NCI-H187 (cell line): ENCODE measurements at places on chromosomes 11 and 22.

DNA sequence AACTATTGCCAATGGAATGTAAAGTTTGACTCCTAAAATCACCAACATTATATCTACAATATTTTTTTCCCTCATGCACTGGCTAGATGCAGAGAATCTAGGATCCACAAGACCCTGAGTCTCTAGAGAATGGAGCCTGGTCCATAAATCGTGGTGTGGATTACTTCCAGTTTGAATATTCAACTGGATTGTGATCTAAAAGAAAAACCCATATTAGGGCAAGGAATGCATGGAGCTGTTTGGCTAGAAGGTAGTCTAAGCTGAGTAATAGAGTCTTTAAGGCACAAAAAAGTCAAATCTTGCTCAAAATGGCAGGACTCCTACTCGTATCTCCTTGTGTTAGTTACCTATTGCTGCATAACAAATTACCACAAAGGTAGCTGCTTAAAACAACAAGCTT lies 9.4 kb upstream of the MS4A5 start:
- DNase-seq, result no peak

DNA sequence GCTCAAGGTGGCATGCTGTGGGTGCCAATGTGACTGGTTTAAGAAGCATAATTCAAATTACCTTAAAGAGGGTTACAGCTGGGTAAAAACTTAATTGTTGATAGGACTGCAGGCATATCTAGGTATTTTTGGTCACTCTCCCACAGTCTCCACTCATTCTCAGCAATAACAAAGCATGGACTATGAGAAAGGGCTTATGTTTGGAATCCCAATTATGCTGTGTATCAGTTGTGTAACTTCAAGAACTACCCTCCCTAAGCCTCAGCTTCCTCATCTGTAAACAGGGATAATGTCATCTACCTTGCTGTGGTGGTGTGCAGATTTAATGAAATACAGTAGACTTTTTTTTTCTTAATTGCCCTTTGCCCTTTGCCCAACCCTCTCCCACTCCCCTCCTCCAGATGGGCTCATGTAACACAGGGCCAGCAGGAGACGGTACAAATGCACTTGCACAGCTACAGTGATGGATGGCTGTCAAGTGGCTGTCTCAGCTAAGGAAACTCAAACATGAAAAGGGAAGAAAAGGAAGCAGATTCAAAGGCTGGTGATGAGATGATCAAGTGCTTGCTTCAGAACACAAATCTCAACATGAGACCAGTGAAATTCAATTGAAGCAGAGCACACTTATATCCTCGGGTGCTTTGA lies 37.6 kb downstream of the MAP6 start:
- DNase-seq, result no peak

DNA sequence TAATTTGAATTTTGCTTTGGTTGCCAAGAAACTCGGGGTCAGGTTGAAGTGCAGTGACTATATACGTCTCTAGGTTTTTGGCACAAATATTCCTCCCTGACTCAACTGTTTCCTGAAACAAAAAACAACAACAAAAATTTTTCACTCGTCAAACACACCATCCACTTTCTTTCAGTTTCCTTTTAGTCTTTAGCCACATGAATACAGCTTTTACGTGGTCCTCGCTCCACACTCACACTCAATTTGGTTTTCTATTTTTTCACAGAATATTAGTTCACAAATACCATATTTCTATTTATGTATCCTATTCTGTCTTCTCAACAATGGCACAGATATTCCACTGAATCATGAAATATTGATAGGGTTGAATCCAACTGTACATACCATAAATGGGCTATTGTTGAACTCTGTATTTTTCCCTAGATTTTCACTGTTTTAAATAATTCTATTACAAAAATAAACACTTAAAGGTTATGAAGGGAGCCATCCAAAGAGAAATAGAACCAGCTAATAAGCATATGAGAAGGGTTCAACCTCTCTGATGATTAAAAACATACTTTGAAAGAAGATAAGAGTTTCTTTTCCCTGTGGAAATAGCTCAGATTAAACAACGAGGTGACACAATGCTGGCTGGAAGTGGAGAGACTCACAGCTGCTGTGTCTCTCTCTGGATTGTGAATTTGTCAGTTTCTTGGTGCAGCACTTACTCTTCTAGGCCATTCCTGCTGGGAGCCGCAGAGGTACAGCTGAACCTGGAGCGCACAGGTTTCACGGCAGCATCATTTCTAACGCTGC lies 5.1 kb upstream of the FBLN1 start:
- DNase-seq, result no peak

DNA sequence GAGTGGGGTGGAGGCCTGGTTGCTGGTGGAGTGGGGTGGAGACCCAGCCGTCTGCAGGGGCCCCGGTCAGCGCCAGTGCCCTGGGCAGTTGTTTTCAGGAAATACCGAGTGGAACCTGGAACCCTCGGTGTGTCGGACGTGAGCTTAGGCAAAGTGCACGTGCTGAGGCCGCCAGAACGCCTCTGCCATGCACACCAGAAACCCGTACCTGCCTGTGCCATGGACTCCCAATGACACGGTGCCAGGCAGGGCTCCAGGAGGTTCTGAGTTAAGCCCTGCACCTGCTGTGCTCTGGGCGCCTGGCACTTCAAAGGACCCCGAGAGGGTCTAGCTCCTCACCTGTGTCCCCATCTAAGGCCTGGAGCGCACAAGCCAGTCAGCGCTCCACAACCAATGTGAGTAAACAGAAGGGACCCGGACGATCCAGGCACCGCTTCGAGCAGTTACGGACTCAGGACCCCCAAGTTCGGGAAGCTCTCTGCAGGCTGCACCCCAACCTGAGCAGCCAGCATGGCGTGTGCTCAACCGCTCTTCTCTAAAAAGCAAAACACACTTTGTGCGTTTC lies 12.3 kb downstream of the TOLLIP start:
- no peak for DNase-seq

DNA sequence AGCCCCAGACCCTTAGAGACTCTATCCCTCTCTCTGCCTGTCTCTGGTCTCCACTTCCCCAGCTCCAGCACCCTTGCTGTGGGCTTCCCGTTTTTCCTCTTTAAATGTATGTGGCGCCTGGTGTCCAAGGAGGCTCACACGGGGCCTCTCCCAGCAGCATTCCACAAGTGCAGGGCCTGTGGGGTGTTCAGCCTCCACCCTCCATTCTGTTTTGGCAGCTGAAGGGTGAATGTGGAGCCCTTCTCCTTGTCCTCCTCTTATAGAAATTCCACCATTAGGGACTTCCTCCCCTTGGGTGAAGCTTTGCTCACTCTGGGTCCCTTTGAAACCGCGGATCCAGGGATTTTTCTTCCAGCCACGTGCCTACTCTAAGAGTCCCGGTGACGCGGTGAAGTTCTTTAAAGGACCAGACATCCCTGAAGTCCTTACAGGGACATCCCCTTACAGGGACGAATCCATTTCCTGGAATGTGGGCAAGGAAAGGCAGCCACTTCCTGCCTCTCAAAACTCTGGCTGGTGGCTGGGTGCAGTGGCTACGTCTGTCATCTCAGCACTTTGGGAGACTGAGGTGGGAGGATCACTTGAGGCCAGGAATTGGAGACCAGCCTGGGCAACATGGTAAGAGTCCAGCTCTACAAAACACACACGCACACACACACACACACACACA lies 1.6 kb upstream of the TSPAN18 start:
- no peak for DNase-seq

- DNase-seq, result peak; percentile 82
Observed at GRCh38 chr11:75388386-75389275, 10.7 kb upstream of the RPS3 start.

DNA sequence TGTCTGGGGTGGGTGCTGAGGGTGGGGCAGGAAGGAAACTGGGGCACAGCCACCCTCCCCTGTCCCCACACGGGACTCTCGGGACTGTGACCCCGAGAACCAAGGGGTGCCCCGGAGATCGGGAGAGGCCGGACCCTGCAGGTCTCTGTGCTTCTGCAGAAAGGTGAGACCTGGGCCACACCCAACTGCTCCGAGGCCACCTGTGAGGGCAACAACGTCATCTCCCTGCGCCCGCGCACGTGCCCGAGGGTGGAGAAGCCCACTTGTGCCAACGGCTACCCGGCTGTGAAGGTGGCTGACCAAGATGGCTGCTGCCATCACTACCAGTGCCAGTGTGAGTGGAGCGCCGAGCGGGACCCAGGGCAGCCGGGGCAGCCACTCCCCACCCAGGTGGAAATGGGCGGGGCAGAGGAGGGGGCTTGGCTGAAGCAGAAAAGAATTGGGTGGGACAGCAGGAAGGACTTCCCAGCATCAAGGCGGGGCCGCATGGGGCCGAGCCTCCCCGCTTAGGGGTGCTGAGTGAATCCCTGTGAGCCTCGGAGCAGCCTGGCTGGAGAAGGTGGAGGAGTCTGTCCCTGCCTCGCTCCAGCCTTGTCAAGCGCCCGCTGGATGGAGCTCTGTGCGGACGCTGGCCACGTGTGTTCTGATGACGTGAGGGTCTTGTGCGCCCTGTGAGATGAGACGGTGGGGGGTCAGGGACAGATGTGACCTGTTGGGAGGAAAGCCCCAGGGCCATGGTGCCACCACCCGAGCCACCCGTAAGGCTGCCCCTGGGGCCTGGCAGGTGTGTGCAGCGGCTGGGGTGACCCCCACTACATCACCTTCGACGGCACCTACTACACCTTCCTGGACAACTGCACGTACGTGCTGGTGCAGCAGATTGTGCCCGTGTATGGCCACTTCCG lies 29.3 kb upstream of the MUC5B start:
- DNase-seq, result no peak

GRCh38 chr11:70025308-70025707 lies 52.8 kb upstream of the ANO1 start:
- no peak for DNase-seq

DNA sequence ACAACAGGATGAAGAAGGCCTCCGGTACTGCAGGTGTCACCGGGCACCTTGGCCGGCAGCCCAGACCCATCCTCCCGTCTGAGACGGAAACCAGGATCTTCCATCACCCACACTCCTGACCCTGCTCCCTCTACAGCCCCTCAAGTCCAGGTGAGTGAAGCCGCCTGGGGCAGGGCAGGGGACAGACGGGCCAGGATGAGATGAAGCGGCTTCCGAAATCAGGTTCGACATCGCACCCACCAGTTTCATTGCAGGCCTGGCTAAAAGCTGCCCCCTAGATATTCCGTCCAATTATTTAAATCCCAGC lies 639.1 kb downstream of the TBC1D22A start:
- DNase-seq, result no peak

DNA sequence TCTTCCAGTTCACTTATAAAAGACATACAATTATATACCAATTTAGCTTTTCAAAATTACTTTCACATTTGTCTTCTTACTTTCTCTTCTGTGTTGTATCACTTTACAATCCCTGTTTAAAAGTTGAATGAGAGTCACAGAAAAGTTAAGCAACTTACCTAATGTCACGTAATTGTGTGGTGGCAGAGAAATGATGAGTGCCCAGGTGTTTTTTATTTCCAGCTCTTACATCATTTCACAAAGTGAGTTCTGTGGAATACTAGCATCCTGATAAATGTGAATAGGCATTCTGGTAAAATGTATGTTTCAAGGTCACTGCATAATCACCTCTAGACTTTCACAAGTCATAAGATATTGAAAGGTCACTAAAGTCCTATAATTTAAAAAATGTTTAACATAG lies 133.0 kb upstream of the FIBIN start:
- no peak for DNase-seq

DNA sequence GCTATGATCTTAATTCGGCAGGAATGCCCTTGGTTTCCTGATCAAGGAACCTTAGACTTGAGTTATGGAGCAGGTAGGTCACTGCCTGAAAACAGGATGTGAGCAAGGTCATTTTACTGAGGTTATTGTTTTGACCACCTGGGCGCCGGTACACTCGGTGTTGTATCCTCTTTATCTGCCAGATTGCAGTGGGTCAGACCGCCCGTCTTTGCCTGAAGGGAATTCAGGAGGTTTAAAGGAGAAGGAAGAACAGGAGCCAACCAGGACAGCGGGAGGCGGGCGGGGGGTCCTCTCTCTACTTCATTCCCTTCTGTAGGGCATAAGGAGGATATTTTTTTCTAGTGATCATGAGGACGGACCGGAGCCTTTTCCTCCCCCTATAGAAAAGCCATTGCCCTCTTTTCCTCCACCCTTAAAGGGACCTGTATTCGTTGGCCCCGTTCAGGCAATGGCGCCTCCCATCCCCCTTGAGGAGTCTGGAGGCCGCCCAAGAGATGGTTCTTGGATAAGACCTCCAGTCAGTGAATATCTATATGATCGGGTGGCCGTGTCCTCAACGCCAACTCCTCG lies 649 bp downstream of the MS4A15 start:
- DNase-seq, result no peak

DNA sequence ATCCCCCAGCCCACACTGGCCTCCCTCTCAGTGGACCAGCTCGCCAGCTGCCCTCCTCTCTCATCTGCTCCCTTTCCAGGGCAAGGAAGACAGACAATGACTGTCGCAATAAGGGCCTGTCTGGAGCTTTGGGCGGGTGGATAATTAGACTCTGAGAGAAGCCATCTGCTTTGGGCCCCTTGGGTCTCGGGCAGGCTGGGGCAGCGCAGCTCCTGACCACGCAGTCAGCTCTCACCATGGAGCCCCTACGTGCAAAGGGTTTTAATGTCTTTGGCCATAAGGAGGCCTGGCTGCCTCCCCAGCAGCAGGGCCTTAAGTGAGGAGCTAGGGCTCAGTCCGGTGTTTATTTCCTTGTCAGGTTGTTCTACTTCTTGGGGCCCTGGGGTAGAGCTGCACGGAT lies 153.9 kb downstream of the CHST1 start:
- DNase-seq, result no peak

GRCh38 chr11:126337474-126338241 lies 17.8 kb upstream of the ST3GAL4 start:
- DNase-seq, result no peak

GRCh38 chr11:35842958-35843357 lies 100.9 kb upstream of the LDLRAD3 start:
- no peak for DNase-seq

DNA sequence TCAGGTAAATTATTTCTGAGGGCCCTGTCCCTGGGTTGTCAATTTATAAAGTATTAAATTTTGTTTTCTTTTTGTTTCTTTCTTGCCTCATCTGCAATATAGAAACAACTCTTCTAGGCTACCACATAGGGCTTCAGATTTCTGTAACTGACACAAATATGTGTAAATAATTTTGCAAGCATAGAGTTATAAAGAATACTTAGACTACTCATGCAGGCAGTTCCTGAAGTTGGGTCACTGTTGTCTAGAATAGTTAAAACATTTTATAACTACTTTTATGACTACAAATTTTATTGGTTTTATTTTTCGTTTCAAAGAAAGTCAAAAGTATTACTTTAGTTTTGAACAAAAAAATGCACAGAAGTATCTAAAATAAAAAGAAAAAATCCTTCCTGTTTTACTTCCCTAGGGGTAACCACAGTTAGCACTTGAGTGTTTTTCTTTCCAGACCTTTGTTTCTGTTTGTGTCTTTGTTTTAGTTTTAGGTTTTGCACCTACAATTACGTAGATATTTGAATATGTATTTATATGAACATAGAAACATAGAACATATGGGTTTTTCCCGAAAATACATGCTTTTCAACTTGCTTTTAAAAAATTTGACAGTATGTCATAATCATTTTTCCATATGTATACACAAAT lies 12.4 kb upstream of the TMEM123 start:
- DNase-seq, result no peak

GRCh38 chr22:39173787-39174497 lies 21.5 kb upstream of the CBX7 start:
- no peak for DNase-seq

GRCh38 chr11:1682225-1682905 lies 14.6 kb upstream of the KRTAP5-6 start:
- DNase-seq, result no peak

GRCh38 chr11:117977029-117977428 lies 9.2 kb upstream of the IL10RA start:
- DNase-seq, result no peak
